ENCODE measurements at places on chromosomes 4 and X. TPM values are rescaled to one million over a fixed set of nuclear protein-coding genes. Genes with fewer than 3 reads are reported as not detected.
A peak's percentile ranks its signal among the peaks of the same experiment; 100 is the strongest.

DNA sequence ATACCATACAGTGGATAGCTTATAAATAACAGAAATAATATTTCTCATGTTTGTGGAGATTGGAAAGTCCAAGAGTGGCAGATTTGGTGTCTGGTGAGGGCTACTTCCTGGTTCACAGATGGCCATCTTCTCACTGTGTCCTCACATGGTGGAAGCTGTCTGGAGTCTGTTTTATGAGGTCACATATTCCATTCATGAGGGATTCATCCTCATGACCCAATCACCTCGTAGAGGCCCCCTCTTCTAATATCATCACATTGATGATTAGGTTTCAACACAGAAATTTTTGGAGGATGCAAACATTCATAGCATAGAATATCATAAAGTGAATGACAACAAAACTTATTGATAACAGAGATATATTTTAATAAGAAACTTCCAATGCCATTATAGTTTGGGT is 568.0 kb downstream of the STIM2 start:
- no peak for DNase-seq
- H3K4me3 ChIP-seq: no peak overlapping the region
- no peaks in the 10 kb centered on the region for H3K27me3 ChIP-seq
- no peaks in the 10 kb centered on the region for H3K4me1 ChIP-seq

Gene CXXC4
- total RNA-seq: 0.45 TPM

GRCh38 chrX:109327251-109327650 is 154.6 kb downstream of the GUCY2F start:
- no peak overlapping the region for H3K4me3 ChIP-seq
- no peaks in the 10 kb centered on the region for H3K27me3 ChIP-seq
- no peak overlapping the region for H3K27ac ChIP-seq
- no peaks in the 10 kb centered on the region for H3K4me1 ChIP-seq
- H3K36me3 ChIP-seq: no peaks in the 10 kb centered on the region

GRCh38 chr4:153212736-153213135 is 8.5 kb downstream of the TRIM2 start:
- no peaks in the 10 kb centered on the region for H3K36me3 ChIP-seq
- no peaks in the 10 kb centered on the region for H3K27me3 ChIP-seq
- no peak for DNase-seq
- peak overlapping the region; percentile 21 for H3K27ac ChIP-seq

Gene CXCL1
- not detected for total RNA-seq

DNA sequence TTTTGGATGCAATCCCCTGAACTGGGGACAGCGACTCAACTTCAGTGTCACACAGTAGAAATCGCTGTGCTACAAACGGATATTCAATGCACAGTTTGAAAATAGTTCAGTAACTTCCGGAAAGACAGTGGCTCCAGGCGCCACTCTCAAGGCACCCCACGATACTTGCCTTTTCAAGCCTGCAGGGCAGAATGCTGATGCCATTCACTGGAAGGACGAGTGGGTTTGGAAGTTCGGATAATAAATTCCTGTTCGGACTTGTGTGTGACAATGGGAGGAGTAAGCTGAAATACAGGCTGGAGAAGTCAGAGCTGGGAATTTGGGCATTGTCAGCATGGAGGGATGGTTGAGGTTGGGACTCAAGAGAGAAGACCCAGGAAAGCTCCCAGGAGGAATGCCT is 64.3 kb upstream of the HELT start:
- H3K27ac ChIP-seq: no peak overlapping the region
- no peaks in the 10 kb centered on the region for H3K36me3 ChIP-seq
- H3K4me1 ChIP-seq: peaks cover 22% of the 10 kb centered on the region
- no peak overlapping the region for H3K4me3 ChIP-seq
- no peaks in the 10 kb centered on the region for H3K27me3 ChIP-seq

GRCh38 chr4:30256116-30256832 is 463.9 kb upstream of the PCDH7 start:
- no peaks in the 10 kb centered on the region for H3K27me3 ChIP-seq
- no peak overlapping the region for H3K27ac ChIP-seq
- no peak overlapping the region for H3K4me3 ChIP-seq
- DNase-seq: no peak
- no peaks in the 10 kb centered on the region for H3K36me3 ChIP-seq

Data from suprapubic skin (tissue), 4 donors.